Tibial nerve (tissue), 4 donors: ENCODE measurements at places on chromosomes 7 and 10. TPM values are rescaled to one million over a fixed set of nuclear protein-coding genes. Genes with fewer than 3 reads are reported as not detected.

DNA sequence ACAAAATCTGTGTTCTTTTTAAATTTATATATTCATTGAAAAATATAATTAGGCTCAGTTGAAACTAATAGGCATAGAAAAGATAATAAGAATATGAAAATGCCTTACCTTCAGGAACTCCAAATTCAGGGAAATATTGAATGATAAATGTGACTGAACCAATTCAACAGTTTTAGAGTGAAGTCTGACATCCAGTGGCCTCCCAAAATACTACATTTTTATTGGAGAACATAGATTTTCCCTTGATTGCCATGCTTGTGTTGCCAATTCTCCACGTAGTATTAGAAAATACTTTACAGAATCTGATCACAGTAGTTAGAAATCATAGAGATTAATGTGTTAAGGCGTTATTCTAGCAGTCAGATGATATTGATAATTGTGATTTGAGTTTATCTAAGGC is 1246.7 kb downstream of the GATA3 start:
- no peak for DNase-seq

GRCh38 chr7:25922296-25922695 is 229.7 kb upstream of the NFE2L3 start:
- DNase-seq, result no peak

DNA sequence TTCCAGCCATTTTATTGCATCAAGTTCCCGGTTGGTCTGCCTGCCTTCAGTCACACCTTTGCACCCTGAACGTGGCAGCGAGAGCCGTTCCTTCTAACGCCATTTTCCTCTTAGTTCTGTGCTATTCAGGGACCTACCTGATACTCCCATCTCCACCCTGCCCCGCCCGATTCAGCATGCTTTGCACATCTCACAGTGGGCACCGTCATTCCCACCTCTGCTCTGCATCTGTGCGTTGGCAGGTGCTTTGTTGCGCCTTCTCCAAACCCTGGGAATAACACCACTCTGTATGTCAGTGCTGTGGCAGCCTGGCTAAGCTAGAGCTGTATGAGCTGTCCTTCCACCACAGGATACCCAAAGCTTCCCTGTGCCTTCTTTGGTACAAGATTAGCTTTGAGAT is 96.8 kb downstream of the ACTR3B start:
- DNase-seq, result no peak

GRCh38 chr10:1677307-1677939 is 59.9 kb downstream of the ADARB2 start:
- no peak for DNase-seq

- peak; percentile 63 for DNase-seq
Observed at GRCh38 chr10:95447685-95448084, 113.5 kb downstream of the SORBS1 start.

DNA sequence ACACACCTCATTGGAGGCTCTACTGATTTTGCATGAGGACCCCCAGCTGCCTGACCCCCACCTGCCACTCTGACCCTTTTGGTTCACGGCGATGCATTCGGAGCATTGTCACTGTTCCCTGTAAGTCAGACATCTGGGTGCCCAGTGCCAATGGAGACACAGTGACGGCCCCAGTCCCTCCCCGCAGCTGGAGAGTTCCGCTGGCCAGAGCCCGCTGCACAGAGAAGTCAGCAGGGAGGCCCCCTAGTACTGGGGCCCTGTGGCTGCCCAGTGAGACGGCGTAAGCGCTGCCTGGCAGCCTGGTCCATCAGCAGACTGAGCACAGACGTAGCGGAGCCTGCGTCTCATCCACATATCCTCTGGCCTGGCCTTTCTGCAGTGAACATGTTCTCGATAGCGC is 77.5 kb downstream of the NKX6-2 start:
- no peak for DNase-seq

- no peak for DNase-seq
Observed at GRCh38 chr10:50210876-50211275, 40.4 kb downstream of the ASAH2 start.

- DNase-seq, result no peak
Observed at GRCh38 chr10:33801705-33802104, 467.2 kb upstream of the NRP1 start.

- DNase-seq, result no peak
Observed at GRCh38 chr10:14535457-14536130, 204.9 kb upstream of the FRMD4A start.

- no peak for DNase-seq
Observed at GRCh38 chr10:128116851-128117615, 9.2 kb downstream of the MKI67 start.

DNA sequence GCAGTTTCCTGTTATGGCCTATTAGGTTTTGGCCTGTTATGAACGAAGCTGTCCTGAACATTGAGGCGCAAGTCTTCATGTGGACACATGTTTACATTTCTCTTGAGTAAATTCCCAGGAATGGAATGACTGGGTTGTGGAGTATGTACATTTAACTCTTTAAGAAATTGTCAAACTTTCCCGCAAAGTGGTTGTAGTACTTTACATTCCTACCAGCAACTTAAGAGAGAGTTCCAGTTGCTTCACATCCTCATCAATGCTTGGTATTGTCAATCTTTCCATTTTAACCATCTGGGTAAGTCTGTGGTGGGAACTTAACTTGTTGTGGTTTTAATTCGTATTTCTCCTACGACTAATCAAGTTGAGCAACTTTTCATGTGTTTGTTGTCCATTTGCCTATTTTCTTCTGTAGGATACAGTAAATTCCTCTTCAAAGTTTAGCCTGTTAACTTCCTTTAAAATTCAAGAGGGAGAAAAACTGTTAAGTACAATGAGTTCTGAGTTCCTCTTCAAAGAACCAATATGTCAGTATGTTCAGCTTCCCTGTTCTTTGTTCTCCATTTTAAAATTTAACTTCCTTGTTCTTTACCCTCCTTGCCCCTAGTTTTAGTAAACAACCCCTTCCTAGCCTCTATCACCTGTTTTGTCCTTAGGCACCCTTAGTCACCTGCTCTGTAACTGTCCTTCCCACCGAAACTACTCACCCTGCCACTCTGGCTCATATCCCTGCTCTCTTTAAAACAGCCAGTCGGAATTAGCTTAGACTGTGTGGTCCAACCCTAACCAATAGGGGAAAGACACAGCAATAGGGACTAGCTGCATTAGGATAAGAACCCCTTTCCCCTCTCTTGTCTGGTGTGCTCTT is 74.0 kb downstream of the FAM241B start:
- no peak for DNase-seq

GRCh38 chr10:70779088-70779487 is 6.1 kb downstream of the TBATA start:
- DNase-seq, result no peak

GRCh38 chr10:96017191-96017687 is 26.1 kb upstream of the CCNJ start:
- DNase-seq, result peak; percentile 67

STOX1 gene
- 3.5 TPM for total RNA-seq

ANKRD2 gene
- not detected for total RNA-seq

TMEM229A gene
- not detected for total RNA-seq

PON1 gene
- not detected for total RNA-seq
